GM12864 (cell line): ENCODE measurements at places on chromosomes 3 and 15.

- peak; percentile 7 for DNase-seq
Observed at GRCh38 chr3:1082108-1082507, 10.7 kb upstream of the CNTN6 start.

GRCh38 chr3:52570076-52570475 is 33.7 kb downstream of the UQCC5 start:
- DNase-seq: no peak

GRCh38 chr3:35936571-35936970 is 297.2 kb downstream of the ARPP21 start:
- no peak for DNase-seq

GRCh38 chr3:16940769-16941700 is 56.3 kb downstream of the PLCL2 start:
- DNase-seq: no peak

DNA sequence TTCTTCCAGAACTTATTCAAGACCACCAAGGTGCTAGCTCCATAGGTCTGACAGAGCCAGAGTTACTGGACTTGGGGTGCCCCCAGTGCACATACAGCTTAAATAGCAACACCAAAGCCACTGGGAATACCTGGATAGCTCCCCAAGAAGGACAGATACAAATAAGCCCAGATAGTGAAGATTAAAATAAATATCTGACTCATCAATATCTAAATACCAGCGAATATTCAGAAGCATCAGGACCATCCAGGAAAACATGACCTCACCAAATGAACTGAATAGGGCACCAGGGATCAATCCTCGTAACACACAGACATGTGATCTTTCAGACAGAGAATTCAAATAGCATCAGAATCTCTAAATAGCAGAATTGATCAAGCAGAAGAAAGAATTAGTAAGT is 931.6 kb downstream of the OTOL1 start:
- DNase-seq: no peak

GRCh38 chr15:40106203-40107161 is 2.2 kb downstream of the BMF start:
- peak; percentile 77 for DNase-seq

DNA sequence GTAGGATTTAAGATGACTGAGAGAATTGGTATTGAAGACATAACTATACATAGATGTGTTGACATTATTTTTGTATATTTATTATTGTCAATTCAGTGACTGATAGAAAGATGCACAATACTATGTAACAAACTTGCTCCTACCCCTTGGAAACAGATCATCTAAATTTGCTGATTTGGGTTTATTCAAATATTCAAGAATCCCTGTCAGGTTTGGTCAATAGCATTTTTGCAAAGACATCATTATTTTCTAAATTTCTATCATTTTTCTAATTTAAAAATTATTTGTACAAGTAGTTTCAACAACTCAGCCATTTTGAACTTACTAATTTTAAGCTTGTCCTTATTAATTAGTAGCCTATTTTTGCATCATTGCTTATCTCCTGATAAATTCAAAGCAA is 1463.4 kb downstream of the SI start:
- no peak for DNase-seq

- no peak for DNase-seq
Observed at GRCh38 chr3:130688697-130689470, 57.7 kb downstream of the PIK3R4 start.

- peak; percentile 27 for DNase-seq
Observed at GRCh38 chr15:66566963-66567531, 1.2 kb upstream of the LCTL start.

GRCh38 chr3:43180027-43180426 is 74.1 kb upstream of the POMGNT2 start:
- DNase-seq: peak; percentile 36

- no peak for DNase-seq
Observed at GRCh38 chr3:53303549-53303948, 43.8 kb downstream of the DCP1A start.
